ENCODE measurements at places on chromosomes 13 and 19.

- no peak for DNase-seq
These were observed 5.4 kb downstream of the MADCAM1 start for GRCh38 chr19:501646-502045.

- DNase-seq: no peak
These were observed 9.9 kb downstream of the COL4A1 start for GRCh38 chr13:110297011-110297410.

DNA sequence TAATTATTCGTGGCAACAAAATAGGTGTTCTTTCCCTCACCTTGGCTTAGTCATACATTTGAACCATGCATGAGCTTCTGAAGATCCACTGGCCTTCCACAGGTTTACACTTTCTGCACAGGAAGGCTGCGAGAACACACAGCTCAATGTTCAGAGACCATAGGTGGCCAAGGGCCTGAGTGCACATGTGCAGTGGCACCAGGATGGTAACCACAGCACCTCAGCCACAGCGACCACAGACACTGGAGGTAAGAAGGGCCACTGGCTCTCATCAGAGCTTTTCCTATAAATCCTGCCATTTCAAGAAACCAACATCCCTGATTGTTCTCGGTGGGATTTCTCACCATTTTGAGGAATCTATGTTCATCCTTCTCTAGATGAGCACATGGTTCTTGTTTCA lies 1.6 kb downstream of the DCLK1 start:
- DNase-seq: no peak

GRCh38 chr19:39554701-39555311 lies 14.8 kb upstream of the EID2 start:
- no peak for DNase-seq

- DNase-seq: no peak
These were observed 586 bp downstream of the MRI1 start for GRCh38 chr19:13764821-13765394.

GRCh38 chr13:76853481-76853880 lies 32.7 kb downstream of the KCTD12 start:
- no peak for DNase-seq

- DNase-seq: no peak
These were observed 3.5 kb upstream of the LHB start for GRCh38 chr19:49020342-49020741.

DNA sequence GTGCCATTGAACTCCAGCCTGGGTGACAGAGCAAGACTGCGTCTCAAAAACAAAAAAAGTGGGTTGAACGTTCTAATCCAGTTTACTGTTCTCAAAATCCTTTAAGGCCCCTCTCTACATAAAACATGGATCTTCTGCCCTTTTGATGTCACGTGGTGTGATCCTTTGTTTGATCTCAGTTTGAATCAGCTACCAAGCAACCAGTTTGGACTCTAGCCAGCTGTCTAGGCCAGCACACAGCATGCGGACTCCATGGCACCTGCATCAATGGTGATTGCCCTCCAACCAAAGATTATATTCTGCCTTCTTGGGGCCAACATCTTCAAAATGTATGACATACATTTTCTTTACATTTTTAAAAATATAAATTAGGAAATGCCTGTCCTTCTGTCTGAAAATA lies 365.4 kb downstream of the NDFIP2 start:
- no peak for DNase-seq

DNA sequence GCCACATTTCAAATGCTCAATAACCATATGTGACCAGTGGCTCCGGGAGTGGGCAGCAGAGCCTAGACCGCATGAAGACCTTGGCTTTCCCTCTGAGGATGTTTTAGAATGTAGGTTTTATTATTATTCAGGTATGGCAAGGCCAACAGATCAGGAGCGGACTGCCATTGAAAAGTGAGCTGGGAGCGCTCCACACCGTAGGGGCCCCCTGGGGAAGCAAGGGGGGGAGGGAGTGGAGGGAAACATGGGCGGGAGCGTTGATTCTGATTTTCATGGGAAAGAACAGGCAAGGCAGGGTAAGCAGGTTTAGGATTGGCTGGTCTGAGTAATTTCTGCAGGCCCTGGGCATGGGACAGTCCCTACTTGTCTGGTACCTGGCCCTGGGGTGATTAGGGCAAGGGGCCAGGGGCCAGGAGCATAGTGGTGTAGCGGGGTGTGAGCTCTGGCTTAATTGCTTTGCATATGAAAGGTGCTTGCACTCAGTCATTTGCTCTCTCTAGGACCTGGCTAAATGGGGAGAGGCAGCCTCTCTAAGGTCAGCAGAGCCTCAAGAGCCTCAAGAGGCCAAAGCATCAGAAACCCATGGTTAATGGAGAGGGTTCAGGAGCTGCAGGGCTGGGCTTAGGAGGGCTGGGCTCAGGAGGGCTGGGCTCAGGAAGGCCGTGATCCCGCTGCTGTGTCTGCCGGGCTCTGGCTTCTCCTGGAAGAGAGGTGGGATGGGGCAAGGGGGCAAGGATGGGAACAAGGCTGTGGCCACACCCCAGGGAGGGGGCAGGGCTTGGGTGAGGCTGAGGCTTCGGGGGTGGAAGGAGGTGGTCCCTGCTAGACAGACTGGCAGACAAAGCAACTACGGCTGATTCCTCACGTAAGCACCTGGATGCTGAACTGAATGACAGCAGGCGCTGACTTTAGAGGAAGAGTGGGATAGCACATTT lies 82.0 kb upstream of the WASF3 start:
- DNase-seq: no peak

DNA sequence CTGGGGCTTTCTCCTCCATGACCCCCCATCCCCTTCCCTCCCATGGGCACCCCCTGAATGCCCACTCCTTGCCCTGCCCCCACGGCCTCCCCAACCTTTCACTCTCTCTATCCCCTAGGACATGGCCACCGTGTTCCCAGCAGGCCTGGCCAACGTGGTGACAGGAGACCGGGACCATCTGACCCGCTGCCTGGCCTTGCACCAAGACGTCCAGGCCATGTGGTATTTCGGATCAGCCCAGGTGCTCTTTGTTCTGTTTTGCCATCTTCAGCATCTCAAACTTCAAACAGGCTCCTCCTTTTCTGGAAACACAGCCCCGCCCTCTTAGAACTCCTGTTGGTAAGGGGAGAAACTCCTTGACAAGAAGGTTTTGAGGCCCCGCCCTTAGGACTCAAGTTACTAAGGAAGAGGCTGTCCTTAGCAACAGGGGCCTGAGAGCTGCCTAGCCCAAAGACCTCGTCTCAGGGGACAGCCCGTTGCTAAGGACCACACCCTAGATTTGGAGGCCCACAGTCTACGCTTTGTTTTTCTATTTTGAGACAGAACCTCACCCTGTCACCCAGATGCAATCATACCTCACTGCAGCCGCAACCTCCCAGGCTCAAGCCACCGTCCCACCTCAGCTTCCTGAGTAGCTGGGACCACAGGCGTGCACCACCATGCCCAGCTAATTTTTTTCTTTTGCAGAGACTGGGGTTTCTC lies 5.1 kb upstream of the FLT3LG start:
- no peak for DNase-seq

- no peak for DNase-seq
These were observed 15.0 kb downstream of the SPPL2B start for GRCh38 chr19:2343289-2343982.

- no peak for DNase-seq
These were observed 181.8 kb downstream of the KATNAL1 start for GRCh38 chr13:30125422-30126073.

DNA sequence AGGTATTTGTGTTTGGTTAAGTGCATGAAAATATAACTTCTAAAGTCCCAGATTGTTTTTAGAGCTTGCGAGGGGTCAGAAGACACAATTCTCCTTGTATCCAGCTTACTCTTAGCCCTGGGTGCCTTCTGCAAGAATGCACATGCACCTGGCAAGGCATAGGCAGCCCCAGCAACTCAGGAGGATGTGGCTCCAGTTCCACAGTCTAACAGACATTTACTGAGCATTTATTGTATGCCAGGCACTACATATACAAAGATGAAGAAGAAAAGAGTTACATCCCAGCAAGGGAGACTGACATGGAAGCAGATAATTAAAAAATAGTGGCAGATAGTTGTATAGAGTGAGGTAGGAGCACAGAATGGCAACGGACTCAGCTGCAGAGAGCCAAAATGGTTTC lies 101.1 kb upstream of the FRY start:
- no peak for DNase-seq

DNA sequence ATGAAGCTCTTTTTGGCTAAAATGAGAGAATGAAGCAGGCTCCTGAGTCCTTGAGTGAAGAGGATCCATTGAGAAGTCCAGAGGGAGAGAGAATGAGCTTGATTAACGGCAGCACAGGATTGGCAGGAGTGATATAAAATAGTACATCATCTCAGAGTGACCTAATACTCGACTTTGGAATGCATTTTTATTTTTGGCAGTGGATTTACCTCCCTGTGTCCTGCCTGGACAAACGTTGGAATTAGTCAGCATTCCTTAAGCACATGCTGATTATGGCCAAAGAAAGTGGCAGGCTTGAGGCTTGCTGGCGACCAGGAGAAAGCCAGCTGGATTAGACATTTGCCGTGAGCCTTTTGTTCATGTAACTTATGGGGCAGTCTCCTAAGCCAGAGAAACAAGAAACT lies 22.9 kb downstream of the LRCH1 start:
- DNase-seq: no peak

DNA sequence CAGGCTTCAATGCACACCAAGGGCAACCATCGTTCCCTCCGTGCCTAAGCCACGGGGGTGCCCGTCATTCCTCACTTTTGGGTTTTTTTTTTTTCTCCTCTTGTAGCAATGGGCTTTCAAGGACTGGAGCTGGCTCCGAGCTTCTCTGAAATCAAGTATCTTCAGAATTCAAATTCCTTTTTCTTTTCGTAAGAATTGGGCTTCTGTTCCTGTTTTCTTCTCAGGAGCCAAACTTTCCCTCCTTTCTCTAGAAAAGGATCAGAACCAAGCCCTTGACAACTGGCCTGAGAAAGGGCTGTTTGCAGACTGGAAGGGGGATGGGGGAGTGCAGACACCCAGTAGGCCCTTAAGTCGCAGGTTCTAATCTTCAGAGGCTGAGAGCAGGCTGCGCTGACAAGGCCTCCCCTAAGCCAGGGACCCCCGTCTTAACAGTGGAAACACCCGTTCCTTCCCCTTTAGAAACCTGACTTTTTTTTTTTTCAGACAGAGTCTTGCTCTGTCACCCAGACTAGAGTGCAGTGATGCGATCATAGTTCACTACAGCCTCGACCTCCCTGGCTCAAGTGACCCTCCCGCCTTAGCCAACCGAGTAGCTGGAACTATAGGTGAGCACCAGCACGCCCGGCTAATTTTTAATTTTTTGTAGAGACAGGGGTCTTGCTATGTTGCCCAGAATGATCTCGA lies 51.6 kb downstream of the RFX2 start:
- DNase-seq: no peak

DNA sequence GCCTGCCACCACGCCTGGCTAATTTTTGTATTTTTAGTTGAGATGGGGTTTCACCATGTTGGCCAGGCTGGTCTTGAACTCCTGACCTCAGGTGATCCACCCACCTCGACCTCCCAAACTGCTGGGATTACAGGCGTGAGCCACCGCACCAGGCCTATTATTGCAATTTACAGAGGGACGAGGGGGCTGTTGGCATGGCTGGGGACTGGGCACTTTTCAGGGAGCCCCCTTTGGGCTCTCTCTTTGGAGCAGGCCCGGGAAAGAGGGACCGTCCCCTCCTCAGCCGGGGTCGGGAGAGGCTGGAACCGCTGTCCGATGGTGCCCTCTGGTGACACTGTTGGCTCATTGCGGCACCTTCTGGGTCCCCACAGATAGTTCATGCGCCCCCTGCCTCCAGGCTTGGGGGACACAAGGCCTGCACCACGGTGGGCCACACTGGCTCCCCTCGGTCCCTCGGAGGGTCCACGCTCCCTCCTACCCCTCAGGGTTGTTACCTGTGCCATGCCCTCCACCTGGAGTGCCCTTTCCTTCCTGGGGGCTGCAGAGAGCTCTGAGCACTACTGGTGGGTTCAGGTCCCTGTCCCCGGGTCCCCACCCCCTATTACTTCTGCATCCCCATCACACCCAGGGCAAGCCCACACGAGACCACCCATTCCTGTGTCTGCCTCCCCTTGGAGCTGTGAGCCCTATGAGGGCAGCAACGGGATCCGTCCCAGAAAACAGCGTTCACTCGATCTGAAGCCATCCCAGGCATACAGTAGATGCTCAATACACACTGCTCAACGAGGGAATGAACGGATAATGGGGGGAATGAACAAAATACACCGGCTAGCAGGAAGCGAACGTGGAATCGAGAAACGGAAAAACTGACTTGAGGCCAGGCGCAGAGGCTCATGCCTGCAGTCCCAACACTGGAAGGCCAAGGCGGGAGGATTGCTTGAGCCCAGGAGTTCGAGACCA lies 12.5 kb downstream of the FEM1A start:
- DNase-seq: peak; percentile 65

- DNase-seq: no peak
These were observed 41.9 kb upstream of the SPATA13 start for GRCh38 chr13:24118576-24118975.

DNA sequence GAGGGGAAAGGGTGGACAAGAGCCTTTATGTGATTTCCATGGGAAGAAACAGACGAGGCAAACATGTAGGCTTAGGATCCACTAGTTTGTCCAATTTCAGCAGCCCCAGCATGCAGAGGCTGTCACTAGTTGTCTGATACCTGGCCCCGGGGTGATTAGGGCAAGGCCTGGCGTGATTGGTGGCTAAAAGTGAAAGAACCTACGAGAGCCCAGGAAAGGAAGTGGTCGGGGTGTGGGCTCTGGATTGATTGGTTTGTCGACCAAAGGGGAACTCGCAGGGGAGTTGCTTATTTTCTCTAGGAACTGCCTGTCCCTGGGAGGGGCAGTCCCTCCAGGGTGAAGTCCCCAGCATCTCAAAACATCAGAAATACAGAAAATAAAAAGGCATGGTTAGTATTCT lies 64.2 kb upstream of the UQCRFS1 start:
- DNase-seq: no peak

- DNase-seq: no peak
These were observed 112.8 kb downstream of the CRYL1 start for GRCh38 chr13:20412691-20413355.

DNA sequence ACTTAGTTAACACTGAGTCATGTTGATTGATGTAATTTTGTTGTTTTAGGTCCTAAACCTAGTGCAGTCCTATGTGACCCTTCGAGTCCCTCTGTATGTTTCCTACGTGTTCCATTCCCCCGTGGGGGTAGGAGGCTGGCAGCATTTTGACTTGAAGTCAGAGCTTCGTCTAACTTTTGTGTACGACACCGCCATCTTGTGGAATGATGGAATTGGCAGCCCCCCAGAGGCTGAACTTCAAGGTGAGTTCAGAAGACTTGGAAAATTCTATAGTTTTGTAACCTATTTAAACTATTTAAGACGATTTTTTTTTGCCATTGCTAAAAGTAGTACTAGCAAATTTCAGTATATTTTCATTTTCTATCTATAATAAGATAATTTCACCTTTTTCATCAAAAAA lies 117.9 kb downstream of the STOML3 start:
- DNase-seq: peak; percentile 27

All from RKO (cell line).